ENCODE measurements at places on chromosomes 5 and 9.

DNA sequence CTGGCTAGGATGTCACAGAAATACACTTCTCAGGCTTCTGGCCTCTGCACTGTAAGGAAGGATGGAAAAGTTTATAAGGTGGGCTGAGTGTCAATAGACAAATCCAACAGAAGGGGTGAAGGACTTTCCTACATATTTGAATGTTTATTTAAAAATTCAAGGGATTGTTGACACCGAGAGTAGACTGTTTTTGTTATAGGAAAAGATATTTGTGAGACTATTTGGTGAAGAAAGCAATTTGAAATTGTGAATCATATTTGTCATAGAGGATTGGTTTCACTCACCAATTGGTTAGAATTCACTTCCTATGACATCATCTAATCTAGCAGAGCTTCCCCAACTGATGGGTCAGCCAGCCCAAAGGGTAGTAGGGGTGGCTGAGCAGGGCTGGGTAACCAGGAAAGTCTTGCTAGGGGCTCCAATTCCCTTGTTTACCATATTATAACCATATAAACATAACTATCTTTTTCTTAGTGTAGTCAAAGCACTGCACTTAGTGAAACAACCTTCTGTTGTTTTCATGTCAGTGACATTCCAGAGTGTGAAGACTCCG, 14.9 kb upstream of the MEGF10 start:
- DNase-seq = no peak

DNA sequence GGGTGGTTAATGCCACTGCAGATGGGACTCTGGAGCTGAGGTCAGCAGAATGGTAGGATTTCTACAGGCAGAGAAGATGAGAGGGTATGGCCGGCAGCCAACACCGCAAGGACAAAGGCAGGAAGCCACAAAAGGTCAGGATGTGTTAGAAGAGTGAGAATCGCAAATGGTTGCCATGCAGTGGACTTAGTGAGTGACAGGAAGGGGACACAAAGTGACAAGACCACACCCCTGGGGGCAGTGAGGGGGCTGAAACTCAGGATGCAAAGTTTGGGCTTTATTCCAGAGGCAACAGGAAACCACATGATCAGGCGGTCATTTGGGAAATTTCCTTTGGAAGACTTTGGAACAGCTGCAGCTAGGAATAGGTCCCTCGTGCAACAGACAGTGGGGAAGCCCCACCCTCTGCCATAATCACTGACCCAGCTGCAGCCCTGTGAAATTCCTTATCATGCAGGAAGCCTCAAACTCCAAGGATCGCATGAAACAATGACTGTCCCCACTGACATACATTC, 14.2 kb upstream of the CCDC180 start:
- DNase-seq = peak; percentile 73

- DNase-seq = no peak
Measured at GRCh38 chr5:16992006-16992405, 55.9 kb upstream of the MYO10 start.

- no peak for DNase-seq
Measured at GRCh38 chr5:36397901-36398536, 96.3 kb upstream of the RANBP3L start.

- no peak for DNase-seq
Measured at GRCh38 chr5:93122446-93122845, 458.6 kb downstream of the NR2F1-AS1 start.

DNA sequence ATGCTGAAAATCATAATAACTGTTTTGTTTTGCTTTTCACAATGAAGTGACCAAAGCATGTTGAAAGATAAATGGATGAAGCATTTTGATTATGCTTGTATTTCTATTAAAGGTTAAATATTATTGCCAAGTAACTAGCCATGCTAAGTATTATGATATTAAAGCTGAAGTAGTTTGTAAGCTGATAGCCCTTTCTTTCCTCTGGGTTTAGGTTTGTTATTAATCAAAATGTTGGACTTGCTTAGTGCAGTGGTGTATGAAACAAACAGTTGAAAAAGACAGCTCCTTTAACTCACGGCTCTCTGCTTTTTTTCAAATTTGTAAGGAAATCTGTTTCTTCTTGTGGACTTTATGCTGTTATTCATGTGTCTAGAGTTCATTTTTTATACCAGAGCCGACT, 246.0 kb downstream of the CWC27 start:
- DNase-seq = no peak

GRCh38 chr9:22740781-22741180, 294.2 kb downstream of the DMRTA1 start:
- DNase-seq = no peak

GRCh38 chr5:16791904-16792597, 144.0 kb downstream of the MYO10 start:
- no peak for DNase-seq

GRCh38 chr9:91655215-91655614, 231.6 kb upstream of the NFIL3 start:
- DNase-seq = no peak

All from SW 1271 (cell line).